Ovary (tissue), 10 donors: ENCODE measurements at places on chromosomes 7 and 10. TPM values are rescaled to one million over a fixed set of nuclear protein-coding genes. Genes with fewer than 3 reads are reported as not detected.

PLAU gene
- total RNA-seq = 6.5 TPM

AKR1D1 gene
- not detected for total RNA-seq

SLC26A5 gene
- not detected for total RNA-seq

AASS gene
- total RNA-seq = 68.7 TPM

NUPR2 gene
- not detected for total RNA-seq

CELF2 gene
- total RNA-seq = 93.5 TPM

DMBT1 gene
- total RNA-seq = 0.15 TPM

MEOX2 gene
- 1.5 TPM for total RNA-seq

FUOM gene
- 23.1 TPM for total RNA-seq

LGI1 gene
- 0.38 TPM for total RNA-seq

ASB10 gene
- not detected for total RNA-seq

CALN1 gene
- 0.18 TPM for total RNA-seq

DNA sequence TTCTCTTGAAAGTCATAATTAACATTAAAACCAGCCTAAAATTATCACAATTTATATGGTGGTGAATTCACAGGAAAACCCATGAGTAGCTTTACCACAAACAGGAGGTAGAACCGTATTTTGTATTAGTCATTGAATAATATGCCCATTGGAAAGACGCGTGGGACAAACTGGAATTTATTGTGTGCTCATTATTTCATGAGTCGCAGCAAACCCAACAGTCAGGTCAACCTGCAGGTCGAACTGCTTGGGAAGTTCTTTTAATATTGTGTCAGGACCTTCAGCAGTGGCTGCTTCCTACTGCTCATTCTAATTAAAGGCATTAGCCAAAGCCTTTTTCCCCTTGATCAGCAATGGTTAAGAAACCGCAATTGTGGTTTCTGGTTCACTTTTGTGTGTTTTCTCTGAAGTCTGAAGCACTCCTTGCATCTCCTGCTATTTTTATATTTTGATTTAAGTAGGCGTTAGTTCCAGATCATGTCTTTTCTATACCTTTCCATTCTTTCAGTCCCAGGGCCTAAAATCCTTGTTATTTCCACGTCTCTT is 100.1 kb downstream of the RAB11FIP2 start:
- DNase-seq = no peak

GRCh38 chr7:3289996-3290395 is 11.1 kb upstream of the SDK1 start:
- DNase-seq = no peak

DNA sequence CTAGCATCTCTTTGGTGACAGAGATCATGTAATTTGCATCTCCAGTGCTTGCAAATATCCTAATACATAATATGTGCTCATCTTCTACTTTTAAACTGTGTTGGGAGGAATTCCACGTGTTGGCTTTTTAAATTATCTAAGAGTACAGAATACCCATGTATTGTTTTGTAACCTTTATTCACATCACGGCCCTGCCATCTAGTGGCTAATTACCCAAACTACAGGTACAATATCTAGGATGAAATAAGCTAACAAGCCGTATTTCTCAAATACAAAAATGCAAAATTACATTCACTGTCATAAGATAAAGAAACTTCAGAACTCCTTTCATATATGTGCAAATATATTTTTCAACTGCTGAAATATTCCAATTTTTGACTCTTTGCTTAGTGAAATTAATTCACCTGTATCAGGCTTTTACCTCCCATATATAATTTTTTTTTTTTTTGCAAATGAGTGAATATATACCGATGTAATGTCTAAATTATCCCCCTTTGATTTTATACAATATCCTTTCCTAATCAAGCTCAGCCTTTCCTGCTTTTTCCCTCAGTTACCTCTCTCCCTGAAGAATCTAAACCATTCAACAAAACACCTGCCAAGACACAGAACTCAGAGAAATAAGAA is 30.3 kb upstream of the LSM8 start:
- no peak for DNase-seq

DNA sequence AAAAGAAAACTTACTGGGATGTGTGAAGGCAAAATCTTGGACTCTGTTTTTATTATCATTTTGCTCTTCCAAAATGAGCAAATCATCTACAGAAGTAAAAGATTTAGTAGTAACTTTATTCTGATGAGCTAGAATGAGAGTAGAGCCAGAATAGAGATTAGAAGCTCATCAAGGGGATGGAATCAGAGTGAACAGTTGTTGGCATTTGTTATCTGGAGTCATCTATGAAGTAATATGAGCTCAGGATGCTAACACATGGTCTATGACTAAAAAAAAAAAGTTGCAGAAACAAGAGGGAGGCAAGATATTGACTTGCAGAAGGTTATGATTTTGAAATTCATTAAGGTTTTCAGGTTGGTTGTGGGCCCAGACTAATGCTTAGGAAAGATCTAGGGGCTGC is 409.1 kb upstream of the ETV1 start:
- DNase-seq = no peak

- DNase-seq = no peak
Measured at GRCh38 chr7:33369888-33370287, 240.5 kb downstream of the BBS9 start.

DNA sequence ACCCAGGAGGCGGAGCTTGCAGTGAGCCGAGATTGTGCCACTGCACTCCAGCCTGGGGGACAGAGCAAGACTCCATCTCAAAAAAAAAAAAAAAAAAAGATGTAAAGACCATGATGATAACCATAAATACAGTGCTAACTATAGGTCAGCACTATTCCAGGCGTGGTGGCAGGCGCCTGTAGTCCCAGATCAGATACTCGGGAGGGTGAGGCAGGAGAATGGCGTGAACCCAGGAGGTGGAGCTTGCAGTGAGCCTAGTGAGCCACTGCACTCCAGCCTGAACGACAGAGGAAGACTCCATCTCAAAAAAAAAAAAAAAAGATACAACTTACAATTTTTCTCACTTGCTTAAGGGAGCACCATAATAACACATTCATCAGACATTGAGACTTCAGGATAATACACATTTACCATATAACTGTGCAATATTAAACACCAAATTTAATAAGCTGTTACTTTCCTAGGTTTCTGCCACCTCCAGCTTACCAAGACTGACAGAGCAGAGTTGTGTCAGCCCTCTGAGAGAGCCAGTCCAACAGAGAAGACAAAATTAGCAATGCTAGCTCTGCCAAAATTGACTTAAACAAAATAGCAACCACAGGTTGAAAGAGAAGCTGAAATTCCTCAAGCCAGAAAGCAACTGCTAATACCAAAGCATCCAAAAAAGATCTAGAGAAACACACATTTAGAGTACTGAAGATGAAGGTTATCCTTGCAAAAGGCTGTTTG is 8.2 kb downstream of the DNA2 start:
- DNase-seq = no peak

- DNase-seq = no peak
Measured at GRCh38 chr10:124374535-124375352, 44.0 kb downstream of the OAT start.

DNA sequence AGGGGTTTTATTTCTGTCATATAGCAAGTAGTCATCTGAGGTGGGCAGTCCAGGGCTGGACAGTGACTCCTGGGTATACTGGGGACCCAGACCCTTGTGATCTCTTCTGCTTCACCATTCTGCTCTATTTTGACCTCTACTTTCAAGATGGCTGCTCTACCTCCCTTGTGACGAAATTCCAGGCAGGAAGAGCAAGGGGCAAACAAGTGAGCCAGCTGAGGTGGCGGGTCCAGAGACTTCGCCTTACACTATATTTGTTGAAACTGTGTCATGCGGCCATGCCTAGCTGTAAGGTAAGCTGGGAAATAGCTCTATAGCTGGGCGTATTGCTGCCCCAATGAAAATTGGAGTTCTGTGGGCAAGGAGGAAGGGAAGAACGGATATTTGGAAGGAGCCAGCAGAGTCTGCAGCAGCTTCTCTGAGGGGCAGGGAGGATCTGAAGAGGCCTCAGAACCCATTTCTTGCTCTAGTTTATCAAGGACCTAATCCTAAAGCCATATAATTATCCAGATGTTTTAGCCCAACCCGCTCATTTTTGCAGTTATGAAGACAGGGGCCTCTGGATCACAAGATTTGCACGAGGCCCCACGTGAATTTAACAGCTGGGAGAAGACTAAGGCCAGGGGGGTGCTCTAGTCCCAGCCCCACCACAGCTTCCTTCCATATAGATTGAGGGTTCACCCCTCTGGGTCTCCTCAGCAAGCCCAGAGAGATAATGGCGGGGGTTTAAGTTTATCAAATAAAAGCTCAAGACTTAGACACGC is 7.7 kb upstream of the CPA1 start:
- no peak for DNase-seq

DNA sequence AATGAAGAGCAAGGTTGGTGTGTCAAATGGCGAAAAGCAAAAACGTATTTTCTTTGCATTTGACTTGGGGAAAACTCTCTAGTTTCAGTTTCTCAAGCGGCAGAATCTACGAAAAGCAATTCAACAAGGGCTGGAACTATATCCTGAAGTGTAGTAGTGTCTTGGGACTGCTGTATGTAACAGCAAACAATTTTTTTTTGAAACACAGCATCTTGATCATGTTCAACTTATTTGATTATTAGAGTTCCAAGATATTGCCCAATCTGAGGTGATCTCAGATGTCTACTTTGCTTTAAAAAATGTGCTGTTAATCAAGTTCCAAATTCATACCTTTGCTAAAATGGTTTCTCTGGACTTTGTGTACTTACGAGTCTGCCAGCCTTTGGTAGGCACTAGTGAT is 120.6 kb downstream of the ZWINT start:
- no peak for DNase-seq

- DNase-seq = no peak
Measured at GRCh38 chr10:2839081-2839725, 228.1 kb upstream of the PFKP start.

- DNase-seq = peak; percentile 74
Measured at GRCh38 chr10:73906524-73907447, 4.1 kb upstream of the PLAU start.

DNA sequence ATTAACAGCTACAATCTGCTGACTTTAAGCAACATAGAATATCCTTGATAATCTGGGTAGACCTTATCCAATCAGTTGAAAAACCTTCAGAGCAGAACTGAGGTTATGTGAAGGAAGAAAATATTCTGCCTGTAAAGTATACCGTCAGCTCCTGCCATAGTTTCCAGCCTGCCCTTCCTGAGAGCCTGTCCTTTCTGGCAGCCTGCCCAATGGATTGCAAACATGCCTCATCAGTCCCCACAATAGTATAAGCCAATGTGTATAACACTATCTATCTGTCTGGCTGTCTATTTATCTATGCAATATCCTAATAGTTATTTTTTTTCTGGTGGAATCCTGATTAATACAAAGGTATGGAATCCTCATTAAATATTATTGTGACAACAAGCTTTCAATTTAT is 489.2 kb upstream of the KCND2 start:
- DNase-seq = no peak

DNA sequence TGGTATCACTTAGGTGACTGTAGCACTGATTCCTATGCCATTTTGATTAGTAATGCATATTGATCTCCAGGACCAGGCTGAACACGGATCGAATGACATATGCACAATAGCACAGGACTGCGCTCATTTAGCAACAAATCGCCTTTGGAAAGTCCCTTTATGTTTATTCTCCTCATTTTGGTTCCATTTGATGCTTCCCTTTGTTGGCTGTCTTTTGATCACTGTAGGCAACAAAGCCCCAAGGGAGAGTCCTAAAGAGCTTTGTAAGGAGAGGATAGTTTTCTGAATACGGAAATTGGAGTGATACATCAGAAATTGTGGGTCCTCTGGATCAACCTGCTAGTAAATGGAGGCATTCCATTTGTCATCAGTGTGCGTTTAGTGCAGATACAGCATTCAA is 1111.4 kb downstream of the SORCS1 start:
- DNase-seq = no peak

- no peak for DNase-seq
Measured at GRCh38 chr7:921581-922333, 32.7 kb downstream of the ADAP1 start.

DNA sequence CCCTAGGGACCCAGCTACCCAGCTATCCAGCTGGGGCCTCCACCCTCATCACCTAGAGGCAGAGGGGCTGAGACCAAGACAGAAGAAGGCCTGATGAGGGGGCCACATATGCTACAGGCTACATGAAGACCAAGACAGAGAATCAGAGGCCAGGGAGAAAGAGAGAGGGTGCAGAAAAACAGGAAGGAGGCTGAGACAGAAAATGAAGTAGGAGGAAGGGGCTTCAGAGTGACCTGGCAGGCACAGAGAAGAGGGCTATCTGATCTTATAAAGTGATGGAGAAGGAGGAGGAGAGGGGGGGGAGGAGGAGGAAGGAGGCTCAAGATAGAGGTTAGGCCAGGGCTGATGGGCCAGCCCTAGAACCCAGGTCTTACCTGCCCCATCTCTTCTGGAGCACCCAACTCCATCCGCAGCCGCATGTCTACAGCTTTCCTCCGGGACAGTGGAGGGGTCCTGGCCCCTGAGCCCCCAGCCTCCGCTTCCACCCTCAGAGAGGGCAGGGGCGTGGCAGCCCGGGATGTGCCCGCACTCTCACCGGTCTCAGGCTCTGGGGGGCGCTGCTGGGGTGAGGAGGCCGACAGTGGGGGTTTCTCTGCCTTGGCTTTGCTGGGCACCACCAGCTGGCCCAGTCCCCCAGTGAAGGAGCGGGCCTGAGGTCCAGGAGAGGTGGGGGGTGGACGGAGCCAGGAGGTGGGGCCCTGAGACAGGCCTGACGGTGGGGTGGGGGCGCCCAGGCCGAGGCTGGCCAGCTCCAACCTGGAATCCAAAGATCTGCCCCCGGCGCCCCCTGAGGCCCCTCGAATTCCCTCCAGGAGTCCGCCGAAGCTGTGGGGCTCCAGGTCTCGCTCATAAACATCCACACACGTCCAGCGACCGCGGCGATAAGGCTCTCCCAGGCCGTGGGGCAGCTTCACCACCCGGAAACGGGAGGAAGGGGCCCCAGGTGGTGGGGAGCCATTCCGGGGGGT is 1.8 kb downstream of the TSC22D4 start:
- DNase-seq = peak; percentile 62

- DNase-seq = no peak
Measured at GRCh38 chr7:102897211-102897631, 15.6 kb upstream of the LRRC17 start.

- DNase-seq = no peak
Measured at GRCh38 chr7:64618785-64619456, 47.0 kb upstream of the ZNF107 start.

DNA sequence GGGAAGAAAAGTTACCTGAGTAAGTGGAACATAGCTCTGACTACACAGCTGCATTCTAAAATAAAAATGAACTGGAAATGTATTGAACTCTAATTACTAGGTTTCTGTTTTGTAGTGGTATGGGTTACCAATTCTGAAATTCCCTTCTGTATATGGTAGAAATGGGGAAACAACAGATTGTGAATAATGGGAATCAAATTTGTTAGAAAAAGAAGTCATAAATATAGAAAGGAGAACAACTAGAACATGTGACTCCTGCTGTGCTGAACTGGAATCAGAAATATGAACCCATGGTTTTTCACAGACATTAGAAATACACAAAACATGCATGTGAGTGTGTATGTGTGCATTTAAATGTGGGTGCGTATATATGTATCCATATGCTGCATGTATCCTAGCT is 27.0 kb downstream of the MCMBP start:
- DNase-seq = no peak

DNA sequence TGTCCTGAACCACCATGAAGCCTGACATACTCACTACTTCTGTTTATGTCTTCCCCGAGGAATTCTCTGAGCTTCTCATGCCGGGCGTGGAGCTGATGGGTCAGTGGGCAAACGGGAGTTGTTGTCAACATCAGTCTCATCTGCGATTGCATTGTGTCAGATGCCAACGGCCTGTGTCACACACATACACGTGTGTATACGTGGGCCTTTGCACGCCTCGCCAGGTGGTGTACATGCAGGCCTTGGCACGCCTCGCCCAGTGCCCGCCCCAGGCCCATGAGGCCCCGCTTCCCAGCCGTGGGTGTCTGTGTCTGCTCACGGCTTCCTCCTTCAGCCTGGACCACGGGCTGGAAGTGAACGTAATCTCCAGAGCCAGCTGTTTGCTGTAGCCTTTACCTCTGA is 7.5 kb upstream of the CSGALNACT2 start:
- no peak for DNase-seq
